Activated naive CD4-positive, alpha-beta T cell (primary cell): ENCODE measurements at places on chromosomes 5 and 9.

DNA sequence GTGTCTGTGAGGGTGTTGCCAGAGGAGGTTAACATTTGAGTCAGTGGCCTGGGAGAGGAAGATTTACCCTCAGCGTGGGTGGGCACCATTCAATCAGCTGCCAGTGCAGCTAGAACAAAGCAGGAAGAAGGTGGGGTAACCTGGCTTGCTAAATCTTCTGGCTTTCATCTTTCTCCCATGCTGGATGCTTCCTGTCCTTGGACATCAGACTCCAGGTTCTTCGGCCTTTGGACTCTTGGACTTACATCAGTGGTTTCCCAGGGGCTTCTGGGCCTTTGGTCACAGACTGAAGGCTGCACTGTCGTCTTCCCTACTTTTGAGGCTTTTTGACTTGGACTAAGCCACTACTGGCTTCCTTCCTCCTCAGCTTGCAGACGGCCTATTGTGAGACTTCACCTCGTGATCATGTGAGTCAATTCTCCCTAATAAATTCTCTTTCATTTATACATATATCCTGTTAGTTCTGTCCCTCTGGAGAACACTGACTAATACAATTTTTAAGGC is 38.1 kb downstream of the PBX3 start:
- DNase-seq = no peak

DNA sequence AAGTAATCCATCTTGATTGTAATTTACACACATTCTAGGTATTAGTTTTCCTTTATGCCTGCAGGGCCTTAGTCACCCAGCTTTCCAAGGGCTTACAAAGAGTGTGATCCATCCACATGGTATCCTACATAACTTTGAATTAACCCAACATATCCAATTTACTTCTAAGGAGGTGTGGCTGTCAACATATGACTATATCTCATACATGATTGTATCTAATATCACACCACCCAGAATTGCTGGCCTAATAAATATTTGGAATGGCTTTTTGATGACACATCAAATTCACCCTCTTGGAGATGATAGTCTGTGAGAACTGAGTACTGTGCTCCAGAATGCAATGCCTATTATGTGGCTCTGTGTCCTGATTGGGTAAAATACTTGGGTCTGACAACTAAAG is 363.3 kb upstream of the GRIN3A start:
- no peak for DNase-seq

DNA sequence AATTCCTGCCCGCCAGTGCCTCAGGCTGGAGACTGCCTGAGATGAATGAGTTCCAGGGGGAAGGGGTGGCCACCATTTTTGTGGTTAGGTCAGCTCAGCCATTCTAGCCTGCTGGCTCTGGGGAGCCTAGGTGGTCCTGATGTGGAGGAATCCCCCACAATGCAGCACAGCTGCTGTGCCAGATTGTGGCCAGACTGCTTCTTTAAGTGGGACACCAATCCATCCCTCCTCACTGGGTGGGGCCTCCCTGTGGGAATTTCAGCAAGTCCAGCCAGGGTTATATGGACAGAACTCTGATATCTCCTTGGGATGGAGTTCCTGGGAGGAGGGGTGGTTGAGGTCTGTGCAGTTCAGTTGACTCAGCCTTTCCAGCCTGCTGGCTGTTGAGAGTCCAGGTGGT is 51.2 kb upstream of the DAP start:
- DNase-seq = no peak

DNA sequence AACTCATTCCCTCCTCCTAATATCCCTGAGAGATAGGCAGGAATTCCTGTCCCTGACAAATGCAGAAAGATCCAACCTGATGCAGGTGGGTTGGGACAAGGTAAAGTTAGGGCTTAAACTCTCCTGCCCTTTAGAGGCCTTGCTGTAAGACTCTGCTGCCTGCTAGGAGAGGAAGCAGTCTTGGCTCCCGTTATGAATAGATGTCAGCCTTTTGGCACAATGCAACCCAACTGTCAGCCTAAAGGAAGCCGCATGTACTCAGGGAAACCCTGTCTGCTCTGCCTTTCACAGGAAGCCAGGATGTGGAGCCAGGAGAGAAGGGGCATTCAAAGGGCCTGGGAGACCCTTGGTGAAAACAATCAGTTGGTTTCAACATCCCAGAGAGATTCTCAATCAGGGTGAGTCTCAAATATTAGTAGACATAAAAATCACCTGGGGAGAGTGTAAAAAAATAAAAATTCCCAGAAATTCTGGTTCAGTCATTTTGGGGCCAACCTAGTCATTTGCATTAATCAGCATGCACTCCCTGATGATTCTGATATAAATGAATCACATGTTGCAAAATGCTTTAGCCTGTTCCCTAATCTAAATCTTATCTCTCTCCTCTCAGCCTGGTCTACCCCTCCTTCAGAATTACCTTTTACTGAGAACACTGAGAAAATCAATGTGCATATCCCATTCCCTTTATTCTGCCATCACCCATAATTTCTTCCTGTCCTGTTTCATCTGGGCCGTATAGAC is 136.2 kb upstream of the TRIM32 start:
- DNase-seq = no peak

- no peak for DNase-seq
Measured at GRCh38 chr5:58501778-58502417, 10.7 kb downstream of the GAPT start.

DNA sequence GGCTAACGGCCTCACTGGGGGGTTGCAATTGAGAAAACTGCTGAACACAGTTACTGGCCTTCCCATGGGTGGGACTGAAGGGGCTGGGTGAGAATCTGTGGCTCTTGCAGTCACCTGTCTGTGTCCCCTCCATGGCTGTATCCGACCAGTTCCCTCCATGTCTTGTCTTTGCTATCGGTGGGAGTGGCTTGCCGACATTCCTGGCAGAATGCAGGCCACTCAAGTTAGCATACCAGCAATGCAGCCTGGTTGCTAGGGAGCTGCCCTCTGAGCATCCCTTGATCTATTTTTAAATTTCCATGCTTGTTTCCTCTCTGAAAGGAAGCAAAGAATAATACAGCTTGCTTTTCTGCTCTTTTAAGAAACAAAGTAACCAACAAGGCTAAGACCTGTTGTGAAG is 1509.7 kb upstream of the WWC1 start:
- DNase-seq = no peak

DNA sequence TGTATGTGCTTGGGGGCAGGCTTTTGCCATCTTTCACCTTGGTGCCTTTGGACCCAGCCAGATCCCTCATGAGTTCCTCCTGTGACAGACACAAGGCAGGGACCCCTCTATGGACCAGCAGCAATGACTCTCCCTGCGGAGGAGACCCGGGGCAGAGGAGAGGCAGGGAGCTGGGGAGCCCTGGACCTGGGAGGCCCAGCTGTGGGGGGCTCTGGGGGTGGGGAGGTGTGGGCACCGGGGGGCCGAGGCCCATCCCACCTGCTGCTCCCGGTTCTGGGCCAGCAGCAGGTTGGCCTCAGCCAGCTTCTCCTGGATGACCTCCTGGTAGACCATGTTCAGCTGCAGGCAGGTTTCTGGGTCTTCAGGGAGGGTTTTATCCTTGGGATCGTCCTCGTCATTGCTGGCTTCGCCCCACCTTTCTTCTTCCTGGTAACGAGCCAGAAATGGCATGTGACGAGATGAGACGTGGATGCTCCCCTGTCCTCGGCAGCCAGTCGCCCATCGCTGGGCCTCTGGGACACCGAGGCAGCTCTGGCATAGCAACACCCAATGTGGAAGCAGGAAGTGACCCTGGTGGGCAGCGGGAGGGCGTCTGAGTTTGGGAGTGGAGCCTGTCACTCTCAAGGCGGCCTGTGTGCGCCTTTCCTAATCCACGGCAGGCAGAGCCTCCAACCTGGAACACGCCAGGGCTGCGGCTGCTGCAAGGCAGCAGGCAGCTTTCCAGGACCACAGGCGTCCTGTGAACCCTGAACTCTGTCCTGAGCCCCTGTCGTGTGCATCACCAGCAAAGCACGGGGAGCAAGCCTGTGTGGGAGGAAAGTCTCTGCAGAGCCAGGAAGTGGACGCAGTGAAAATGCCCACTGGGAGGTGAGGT is 4.4 kb downstream of the SNAPC4 start:
- DNase-seq = no peak

DNA sequence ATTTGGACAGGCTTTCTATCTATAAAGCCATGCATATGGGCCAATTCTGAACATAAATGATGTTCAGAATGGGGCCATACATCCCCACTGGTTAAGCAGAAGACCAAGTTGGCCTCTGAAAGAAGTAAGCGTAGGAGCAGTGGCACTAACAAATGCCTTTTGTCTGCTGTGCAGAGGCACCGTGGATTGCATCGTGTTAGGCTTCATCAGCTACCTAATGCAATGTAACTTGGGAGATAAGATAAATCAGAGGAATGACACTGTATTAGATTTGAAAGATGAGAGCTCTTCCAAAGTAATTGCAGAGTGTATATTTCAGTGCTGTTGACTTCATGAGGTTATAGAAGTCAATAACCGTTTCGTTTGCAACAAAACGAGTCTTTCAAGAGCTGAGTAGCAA is 148.1 kb downstream of the PARP8 start:
- no peak for DNase-seq

- no peak for DNase-seq
Measured at GRCh38 chr9:112700085-112700484, 17.8 kb downstream of the INIP start.
